CD4-positive, alpha-beta T cell treated with Interleukin-6 for 4 hours (primary cell): ENCODE measurements at places on chromosomes 3 and 15.

DNA sequence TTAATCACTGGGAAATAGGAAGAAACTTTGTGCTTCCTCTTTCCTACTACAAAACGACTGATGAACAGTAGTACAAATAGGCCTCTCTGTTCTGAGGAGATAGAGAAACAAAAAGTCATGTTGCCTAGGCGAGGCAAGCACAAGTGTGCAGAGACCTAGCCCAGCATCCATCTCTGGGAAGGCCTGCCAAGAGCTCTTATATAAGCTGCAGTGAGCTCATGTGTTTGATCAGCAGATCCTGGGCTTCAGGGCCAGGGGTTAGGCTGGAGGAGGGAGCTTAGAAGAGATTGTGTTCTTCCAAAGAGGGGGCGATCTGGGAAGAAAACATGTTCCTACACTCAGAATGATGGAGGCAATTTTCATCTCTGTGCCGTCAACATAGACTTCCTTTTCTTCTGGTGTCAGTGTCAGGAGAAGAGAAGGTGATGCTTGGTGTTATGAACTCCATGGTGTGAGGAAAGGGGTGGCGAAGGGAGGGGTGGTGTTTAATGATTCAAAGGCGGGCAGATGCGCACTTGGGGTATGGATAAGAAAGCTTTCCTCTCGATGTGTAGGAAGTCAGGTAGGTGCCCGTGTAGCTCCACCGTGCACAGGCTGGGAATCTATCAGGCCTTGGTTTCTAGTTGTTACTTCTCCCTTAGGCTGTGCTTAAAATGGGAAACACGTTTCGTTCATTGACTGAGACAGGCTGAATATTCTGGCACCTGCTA lies 29.5 kb upstream of the ETV5 start:
- no peak for DNase-seq

- no peak for DNase-seq
Observed at GRCh38 chr15:75215107-75216004, 13.7 kb downstream of the C15orf39 start.

- DNase-seq = no peak
Observed at GRCh38 chr15:40273428-40273827, 9.4 kb downstream of the ANKRD63 start.

DNA sequence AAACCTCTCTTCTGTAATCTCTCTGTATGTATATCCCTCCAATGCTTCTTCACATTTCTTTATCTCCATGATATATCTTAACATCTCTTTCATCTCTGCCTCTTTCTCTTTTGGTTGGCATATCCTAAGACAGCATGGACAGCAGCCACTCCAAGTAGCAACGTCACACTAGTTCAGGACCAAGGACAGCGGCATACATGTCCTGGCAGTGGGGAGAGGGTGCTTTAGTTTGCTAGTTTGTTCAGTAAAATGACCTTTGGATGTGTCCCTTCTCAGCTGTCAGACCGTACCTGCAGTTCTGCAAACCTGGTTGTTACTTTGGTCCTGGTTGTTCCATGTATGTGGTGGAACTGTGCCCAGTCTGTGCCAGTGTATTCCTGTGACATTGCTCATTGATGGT lies 225.6 kb upstream of the ROPN1 start:
- DNase-seq = no peak

DNA sequence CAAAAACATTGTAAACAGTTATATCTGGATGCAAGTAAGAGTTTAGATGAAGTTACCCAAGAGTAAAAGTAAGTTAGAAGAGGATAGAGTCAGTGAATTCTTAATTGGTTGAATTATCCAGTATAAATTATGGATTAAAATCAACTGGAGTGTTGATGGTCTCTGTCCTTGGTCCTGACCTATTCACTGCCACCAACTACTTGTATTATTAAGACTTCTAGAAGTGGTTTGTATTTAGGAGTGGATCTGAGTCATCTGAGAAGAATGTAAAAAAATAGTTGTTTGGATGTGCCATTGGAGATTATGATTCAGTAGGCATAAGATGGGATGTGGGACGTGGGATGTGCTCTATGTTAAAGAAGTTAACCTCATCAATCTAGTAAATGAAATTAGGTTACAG lies 86.4 kb downstream of the SYNPR start:
- DNase-seq = no peak

DNA sequence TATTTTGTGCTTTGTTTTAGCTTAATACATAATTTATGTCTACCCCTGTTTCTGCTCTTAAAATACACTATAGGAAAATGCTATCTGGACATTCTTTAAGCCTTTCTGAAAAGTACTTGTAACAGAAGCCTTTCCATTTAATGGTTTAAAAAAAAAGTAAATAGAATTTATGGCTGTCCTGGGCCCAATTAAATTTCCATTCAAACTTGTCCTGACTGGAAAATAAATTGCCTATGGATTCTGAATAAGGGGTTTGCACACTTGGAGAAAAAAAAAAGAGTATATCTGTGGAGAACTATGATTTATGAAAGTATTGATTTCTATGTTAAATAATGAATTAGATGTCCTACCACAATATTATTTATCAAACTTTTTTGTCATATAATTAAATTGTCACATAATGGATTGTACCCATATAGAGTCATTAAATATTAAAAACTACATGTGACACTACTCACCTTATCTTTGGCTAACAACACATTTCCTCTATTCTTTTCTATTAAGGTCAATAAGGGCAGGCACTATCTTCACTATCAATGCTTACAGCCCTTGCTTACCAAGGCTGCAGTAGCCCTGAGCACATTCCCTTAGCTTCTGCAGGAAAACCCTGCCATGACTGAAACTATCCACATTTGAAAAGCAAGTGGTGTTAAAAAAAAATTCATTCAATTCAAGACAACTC lies 396.1 kb upstream of the ROBO2 start:
- DNase-seq = no peak

DNA sequence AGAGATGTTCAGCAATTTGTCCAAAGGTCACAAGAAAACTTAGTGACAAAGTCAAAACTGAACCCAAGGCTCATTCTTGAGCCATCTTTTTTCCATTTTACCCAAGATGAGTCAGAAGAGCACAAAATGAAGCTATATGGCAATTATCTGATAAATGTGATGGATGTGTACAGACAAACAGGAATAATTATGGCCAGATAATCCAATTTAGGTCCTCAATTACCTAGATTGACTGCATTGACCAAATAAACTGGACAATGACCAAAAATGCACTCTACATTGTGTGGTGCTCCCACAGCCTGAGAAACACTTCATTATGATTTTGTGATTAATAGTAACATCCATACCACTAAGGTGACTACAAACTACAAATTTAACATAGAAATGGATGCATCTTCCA lies 1105.8 kb downstream of the IGSF11 start:
- no peak for DNase-seq

- no peak for DNase-seq
Observed at GRCh38 chr15:37098468-37099318, 1.7 kb downstream of the MEIS2 start.

DNA sequence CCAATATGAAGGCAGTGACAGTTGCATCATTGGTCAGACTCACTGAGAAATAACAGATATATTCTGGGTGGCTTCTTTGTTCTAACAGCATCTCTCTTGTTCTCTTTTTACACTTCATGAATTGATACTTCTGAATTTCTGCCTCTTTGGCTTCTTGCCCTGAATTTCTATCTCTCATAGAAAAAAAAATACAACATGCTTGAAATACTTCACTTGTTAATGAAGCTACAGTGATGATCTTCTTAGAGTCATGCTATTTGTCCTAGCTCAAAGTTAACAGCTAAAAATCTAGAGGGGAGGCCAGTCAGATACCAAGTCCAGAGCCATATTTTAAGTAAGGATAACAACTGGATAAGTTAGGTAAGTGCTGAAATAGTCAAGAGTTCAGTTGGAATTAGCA lies 597.2 kb upstream of the AGTR1 start:
- no peak for DNase-seq
